AML-193 (cell line): ENCODE measurements at places on chromosomes 7 and 10.

DNA sequence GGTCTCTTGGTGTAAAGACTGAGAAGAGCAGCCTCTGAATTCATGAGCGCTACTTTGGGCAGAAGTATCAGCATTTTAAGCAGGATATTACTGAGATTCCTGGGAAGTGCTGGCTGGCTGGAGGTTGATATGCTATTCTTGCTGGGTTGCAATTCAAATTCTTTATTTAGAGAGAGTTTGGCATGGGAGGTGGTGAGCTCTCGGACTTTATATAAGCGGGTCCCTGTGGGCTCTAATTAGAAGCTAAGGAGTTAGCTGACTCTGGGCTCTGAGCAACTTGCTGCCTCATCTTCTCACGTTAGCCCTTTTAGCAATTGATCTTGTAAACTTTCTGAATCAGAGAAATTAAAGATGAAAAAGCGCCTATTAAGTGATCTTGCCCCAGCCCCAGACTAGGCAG is 430.9 kb downstream of the SORCS3 start:
- DNase-seq: no peak

DNA sequence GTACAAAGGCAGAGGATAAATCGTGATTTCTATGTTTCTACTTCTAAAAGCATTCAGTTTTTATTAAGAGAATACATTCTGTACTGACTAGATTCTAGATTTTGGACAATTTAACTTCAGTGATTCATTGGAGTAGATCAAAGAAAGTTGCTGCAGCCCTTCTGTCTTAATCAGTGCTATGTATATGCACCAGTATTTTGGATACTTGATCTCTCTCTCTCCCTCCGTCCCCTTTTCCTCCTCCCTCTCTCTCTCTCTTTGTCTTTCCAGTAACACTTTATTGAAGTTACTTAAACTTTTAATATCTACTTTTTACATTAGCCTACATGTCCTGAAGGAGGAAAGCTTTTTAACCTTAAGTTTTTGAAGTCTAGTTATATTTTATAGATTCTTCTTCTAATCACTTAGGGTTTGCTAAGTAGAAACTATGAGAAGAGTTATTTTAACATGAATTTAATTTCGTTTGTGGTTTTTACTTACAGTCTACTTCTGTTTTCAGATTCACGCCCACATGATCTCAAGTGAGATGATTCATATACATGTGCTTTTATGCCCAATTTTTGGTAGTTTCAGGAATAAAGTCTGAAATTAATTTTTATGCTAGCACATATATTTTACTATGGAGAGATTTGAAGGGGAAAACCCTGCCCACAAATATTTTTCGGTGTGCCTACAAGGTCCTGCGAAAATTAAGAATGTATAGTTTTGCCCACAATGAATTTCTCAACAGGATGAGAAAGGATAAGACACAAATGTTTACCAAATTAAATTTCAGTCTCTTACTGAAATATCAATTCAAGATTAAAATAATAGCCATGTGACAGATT is 9.1 kb downstream of the MDFIC start:
- peak; percentile 60 for DNase-seq

DNA sequence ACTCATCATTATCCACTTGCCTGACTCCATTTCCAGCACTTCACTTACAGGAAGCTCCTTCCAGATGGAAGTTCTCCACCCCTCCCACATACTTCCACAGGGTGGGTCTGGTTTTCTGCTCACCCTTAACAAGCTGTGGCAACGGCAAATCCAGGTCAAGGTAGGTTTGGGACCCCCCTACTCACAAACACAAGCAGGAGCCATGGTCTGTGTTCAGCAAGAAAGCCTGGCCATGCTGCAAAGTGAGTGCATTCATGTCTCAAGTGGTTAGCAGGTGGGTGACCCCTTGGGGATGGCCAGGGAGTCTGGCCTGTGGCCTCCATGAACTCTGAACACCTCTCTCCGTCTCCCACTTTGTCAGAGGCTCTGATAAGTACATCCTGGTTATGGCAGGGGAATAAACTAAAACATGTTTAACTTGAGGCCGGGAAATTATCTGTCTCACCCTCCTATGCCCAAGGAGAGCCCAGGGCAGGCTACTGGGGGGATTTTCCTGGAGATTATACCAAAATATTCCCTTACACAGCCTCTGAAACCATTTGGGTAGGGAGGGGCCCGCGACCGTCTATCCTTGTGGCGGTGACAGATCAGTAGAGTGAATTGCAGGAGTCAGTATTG is 844 bp downstream of the XPNPEP1 start:
- DNase-seq: no peak

DNA sequence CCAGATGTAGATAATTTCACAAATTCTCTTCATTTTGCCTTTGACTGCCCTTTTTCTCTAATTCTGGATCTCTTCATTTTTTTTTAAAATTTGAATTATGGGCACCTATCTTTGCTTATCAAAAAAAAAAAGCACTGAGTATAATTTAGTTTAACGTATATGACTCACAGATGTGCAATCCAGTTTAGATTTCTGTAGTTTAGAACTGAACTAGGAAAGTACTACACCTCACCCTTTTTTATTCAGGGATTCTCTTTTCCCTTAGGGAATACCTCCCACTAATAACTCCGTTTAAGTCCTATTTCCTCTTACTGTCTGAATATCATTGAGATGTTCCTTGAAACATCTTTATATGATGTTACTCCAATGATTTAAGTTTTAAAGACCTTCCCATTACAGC is 665.0 kb downstream of the MAGI2 start:
- no peak for DNase-seq

DNA sequence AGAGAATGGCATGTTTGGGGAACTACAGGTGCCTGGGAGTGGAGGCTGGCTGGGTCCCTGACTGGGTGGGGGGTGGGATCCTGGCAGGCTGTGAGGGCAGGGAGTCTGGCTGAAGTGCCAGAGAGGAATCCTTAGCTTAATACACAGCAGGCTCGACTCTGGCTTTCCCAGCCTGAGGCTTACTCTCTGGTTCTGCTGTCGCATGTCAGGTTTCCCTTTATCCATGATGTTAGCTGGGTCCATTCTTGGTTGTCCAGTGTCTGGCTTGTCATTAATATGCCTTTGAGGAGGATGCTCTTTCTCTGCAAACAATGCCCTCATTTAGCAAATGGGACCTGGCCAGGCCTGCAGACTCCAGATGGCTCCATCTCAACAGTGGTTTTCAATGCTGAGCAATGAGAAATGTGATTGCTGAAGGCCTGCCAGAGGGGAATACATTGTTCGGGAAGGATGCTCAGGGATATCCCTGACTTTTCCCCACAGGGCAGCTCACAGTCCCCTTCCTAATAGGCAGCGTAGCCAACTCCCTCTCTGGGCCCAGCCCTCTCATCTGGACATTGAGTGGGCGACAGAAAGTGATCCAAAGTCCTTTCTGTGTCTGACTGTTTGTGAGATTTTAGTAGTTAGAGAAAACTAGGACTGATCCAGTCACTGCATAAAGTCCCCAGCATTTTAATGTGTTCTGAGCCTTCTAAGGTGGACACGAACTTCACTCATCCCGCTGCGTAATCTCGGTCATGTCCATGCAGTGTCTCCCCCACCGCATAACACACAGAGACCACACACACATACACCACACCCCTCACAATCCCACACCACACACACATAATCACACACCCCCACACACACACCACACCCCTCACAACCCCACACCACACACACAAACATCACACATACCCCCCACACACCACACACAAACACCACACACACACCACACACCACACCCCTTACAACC is 124.9 kb downstream of the ANLN start:
- DNase-seq: no peak

DNA sequence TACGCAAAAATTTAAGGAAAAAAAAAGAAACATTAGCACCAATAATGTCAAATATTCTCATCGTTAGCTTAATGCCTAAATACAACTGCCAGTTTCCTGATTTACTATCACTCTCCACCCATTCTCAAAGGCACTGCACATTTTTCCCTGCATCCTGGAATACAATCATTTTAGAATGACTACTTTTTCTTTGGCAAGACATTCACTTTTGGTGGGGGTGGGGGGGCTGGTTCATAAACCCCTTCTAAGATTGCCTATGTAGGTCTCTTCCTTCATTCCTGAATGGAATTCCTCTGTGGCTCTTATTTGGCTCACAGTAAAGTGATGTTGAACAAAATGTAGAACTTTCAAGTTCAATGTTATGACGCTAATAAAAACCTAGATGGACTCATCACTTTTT is 74.3 kb downstream of the RNLS start:
- no peak for DNase-seq

- no peak for DNase-seq
These were observed 145.9 kb upstream of the TBX20 start for GRCh38 chr7:35399840-35400239.

DNA sequence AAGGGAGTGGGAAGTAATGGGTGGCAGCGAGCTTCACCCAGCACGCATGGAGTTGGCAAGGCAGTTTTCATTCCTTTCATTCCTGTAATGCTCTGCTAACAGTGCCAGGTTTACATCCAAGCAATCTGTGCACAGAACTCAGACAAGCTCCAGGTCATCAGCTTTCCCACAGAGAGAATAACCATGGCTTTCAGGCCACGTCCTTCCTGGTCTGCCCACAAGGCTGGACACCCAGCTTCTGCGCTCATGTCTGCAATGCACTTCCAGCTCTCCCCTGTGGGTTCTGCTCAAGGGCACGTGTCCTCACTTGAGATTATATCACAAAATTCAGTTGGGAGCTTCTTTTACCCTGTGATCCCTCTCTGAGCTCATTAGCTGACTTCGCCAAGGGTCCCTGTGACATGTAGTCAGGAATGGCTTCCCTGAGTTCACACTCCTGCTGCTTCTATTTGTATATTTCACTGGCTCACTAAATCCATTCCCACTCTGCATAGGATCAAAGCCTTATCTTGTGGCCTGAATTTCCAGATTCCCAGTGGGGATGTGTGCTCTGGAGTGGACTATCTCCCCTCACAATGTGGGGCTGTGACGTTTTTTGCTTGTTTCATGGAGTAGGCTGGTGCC is 18.6 kb downstream of the AKR1C2 start:
- no peak for DNase-seq

DNA sequence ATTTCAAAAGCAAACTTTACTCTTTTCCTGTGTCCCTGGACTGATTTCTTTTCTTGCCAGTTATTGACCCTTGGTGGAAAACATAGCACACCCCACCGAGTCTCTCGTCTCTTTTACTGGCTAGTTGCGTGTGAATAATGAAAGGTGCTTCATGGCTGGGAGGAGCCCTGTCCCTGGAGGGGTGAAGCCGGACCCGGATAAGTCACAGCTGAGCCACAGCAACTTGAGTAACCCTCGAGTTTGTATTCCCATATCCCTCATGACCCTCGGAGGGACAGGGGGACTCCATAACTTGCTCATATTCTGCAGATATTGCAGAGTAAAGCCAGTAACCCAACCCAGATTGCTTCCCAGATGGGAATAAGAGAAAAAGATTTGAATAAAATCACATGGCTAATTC is 147.5 kb upstream of the FRMD4A start:
- DNase-seq: no peak

- no peak for DNase-seq
These were observed 174.3 kb downstream of the NRP1 start for GRCh38 chr10:33160151-33160550.

DNA sequence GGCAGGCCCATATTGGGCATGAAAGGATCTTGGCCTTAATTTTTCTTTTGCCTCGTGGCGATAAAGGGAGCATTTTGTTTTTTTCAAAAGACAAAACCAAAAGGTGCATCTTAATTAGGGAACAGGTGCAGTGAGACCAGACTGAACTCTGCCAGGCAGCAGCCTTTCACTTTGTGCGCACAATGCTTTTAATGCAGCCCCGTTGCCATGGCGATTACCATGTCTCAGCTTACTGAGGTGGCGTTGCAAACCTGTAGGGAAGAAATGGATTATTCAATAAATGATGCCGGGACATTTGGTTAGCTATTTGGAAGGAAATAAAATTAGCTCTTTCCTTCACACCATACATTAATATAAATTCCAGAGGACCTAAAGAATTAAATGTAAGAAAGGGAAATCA is 61.9 kb downstream of the MYL10 start:
- DNase-seq: no peak

- peak; percentile 9 for DNase-seq
These were observed 1.8 kb downstream of the PRKCQ start for GRCh38 chr10:6578251-6578771.

DNA sequence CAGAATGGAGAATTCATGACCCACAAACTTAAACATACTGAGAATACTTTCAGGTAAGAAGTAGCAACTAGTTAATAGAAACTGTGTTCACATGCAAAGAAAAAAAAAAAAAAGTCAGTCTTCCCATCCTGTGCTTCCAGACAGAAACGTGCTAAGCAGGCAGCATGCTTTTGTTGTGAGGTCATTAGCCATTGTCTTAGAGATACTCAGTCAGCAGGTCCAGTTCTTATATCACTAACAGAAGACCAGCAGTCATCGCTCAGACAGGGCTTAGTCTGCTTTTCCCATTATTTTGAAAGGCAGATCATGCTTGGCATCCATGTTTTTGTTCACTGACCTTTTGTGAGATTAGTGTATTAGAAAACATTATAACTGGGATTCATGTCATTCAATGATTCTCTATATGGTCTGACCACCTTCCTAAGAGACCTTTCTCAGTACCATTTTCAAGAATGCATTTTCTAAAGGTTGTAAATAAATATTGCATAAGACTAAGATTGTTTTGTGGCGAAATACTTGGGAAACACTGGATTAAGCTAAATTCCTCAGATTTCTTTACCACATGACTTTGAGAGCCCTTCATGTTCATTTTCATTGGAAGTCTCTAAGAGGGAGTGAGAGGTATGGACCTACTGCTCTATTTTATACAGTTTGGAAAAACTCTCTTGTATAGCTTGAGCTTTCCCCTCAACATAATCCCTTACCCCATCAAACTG is 45.0 kb upstream of the AGBL3 start:
- DNase-seq: no peak

GRCh38 chr10:86724445-86724844 is 32.0 kb upstream of the BMPR1A start:
- DNase-seq: no peak

GRCh38 chr7:69652947-69653701 is 54.8 kb downstream of the AUTS2 start:
- no peak for DNase-seq

GRCh38 chr7:23205909-23206767 is 24.3 kb downstream of the NUP42 start:
- no peak for DNase-seq

GRCh38 chr7:116929914-116930913 is 23.1 kb upstream of the ST7 start:
- DNase-seq: peak; percentile 31

DNA sequence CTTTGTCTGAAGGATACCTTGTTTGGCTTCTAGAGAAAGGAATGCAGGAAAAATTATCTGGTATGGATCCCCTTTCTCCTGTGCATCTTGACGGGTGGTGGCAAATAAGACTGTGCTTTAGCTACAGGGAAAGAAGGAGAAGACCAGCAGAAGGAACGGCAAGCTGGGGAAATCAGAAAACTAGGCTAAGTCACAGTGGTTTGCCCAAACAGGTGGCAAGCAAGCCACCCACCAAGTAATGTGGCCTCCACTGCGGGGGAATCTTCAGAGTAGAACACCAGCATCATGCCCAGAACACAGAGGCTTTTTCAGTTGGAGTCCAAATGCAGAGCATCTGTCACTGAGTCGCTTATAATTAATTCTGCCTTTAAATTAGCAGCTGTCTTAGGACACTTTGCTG is 282.8 kb downstream of the PHF14 start:
- DNase-seq: no peak
